ENCODE measurements at places on chromosomes 5 and 9.

DNA sequence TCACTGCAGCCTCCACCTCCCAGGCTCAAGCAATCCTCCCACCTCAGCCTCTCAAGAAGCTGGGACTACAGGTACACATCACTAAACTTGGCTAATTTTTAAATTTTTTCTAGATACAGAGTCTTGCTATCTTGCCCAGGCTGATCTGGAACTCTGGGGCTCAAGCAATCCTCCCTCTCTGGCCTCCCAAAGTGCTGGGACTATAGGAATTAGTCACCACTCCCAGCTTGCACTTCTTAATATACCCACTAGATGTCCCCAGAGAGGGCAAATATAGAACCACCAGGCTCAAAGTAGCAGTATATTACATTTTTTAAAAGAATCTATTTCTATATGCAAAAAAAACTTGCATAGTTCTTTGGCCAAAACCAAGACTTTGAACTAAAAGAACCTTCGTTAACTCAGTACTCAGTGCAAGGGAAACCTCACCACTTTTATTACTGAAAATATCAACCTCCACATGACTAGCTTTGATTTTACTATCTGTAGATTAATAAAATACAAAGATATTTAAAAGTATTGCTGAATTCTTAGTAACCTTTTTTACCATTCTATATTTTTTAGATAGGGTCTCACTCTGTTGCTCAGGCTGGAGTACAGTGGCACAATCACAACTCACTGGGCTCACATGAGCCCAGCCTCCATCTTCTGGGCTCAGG lies 25.8 kb upstream of the HSD17B3 start:
- DNase-seq = peak; percentile 39

GRCh38 chr5:119318256-119318894 lies 37.4 kb upstream of the TNFAIP8 start:
- no peak for DNase-seq

DNA sequence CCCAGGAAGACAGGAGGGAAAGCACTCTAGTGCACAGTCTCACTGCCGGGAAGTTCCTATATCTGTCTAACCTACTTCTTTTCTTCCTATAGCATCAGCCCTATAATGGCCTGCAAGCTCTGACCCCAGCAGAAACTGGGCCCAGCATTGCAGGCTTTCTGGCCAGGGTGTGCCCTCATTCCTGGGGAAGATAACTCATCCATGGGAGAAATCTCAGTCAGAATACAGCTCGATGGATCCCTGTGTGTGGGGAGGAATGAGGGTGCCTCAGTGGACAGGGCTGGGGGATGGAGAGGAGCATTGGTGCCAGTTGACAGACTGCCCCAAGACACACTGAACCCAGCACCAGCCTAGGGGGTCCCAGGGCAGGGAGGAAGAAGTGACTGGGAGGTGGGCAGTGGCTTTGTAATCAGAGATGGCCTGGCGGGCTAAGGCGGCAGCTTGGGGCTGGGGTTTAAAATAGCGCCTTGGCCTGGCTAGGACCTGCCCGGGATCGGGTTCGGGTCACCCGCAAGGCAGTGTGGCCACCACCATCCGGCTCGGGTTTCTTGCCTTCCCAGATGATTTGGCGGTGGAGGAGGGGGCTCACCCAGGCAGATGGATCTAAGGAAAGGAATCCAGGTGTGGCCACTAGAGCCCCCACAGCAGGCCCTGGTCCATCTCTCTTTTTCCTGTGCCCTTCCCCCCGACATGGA lies 7.6 kb upstream of the CXXC5 start:
- DNase-seq = no peak

DNA sequence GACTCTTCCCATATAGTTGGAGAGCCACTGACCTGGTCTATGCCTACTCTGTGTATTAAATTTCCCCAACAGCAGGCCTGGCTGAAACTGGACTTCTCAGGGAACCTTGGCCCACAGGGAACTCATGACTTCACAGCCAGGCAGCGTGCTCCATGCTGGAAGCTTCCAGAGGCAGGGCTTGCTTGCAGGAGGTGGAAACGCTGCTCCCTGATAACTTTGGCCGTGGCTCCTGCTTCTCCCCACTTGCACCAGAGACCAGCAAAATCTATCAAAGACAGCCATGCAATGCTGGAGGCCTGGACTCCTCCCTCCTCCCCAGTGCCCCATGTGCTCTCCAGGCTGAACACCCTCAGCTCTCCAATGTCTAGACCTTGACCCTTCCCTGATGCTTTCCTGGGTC lies 137.1 kb downstream of the GABBR2 start:
- DNase-seq = no peak

- no peak for DNase-seq
These were observed 177.9 kb downstream of the C9orf50 start for GRCh38 chr9:129442803-129443511.

GRCh38 chr9:73441890-73442818 lies 290.5 kb downstream of the ANXA1 start:
- no peak for DNase-seq

- DNase-seq = no peak
These were observed 227.3 kb downstream of the KDM4C start for GRCh38 chr9:6984941-6985578.

- DNase-seq = no peak
These were observed 117.2 kb downstream of the ARHGEF28 start for GRCh38 chr5:73743161-73743560.

GRCh38 chr9:132708239-132708638 lies 38.0 kb downstream of the GTF3C4 start:
- DNase-seq = no peak

- DNase-seq = peak; percentile 14
These were observed 320.2 kb downstream of the RFX3 start for GRCh38 chr9:3205421-3206095.
